Calu3 (cell line): ENCODE measurements at places on chromosomes 7 and 10. TPM values are rescaled to one million over a fixed set of nuclear protein-coding genes. Genes with fewer than 3 reads are reported as not detected.

Gene ANXA8L1
- total RNA-seq, result 0.56 and 0.57 TPM in 2 replicates

Gene TEX47
- total RNA-seq, result not detected in 2 replicates

Gene BZW2
- 185 and 194 TPM in 2 replicates for total RNA-seq

Gene ZNF727
- total RNA-seq, result not detected in 2 replicates

Gene SFTPA1
- total RNA-seq, result not detected in 2 replicates

Gene ABI1
- total RNA-seq, result 61.9 and 65.3 TPM in 2 replicates

Gene IL2RA
- not detected in 2 replicates for total RNA-seq

Gene PRPS1L1
- total RNA-seq, result not detected in 2 replicates

Gene TMEM229A
- not detected in 2 replicates for total RNA-seq

DNA sequence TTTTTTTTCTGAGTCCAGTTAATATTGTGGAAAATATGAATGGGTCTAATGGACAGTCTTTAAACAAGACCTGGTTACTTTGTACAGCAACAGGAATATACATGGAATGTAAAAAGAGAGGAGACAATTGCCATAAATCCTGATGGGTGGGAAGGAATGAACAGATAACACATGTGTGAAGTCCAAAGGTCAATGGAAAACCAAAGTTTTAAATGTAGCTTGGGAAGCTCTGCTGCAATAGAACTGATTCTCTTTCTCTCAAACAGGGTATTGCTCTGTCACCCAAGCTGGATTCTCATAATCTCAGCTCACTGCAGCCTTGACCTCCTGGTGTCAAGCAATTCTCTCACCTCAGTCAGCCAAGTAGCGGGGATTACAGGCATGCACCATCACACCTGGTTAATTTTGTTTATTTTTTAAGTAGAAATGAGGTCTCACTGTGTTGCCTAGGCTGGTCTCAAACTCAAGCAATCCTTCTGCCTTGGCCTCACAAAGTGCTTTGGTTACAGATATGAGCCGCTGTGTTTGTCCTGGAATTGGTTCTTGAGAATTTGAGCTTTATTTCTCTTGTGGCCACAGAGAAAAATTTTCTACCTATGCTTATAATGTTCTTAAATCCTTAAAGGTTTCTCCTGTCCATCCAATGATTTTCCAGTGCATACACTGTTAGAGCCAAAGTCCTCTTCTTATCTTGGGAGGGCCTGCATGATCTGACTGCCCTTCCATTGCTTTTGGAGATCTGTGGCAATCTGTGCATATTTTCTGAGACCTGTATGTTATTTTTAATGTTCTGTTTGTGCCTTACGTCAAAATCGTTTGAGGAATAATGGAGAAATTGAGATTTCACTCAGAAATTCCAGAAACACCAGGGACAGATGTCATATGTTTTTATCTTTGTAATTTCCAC is 30.7 kb upstream of the ZNF92 start:
- H3K36me3 ChIP-seq, result no peaks in the 10 kb centered on the region
- no peaks in the 10 kb centered on the region for H3K27me3 ChIP-seq
- no peaks in the 10 kb centered on the region for H3K4me1 ChIP-seq

DNA sequence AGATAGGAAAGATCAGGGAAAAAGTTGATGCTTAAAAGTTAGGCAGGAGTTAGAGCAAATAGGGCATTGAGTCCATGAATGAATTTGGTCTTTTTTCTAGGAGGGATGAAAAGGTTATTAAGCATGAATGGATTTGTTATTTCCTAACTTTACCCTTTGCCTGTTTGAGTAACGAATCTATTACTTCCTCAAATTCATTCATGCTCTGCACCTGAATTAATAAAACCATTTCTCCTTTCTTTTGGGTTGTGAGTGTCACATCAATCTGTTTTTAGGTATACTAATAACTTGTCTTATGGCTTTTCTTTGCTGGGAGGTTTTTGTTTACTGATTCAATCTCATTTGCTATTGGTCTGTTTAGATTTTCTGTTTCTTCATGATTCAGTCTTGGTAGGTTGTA is 1217.7 kb upstream of the CELF2 start:
- H3K4me3 ChIP-seq, result no peak overlapping the region
- no peaks in the 10 kb centered on the region for H3K27me3 ChIP-seq
- H3K4me1 ChIP-seq, result no peaks in the 10 kb centered on the region
- no peak overlapping the region for H3K27ac ChIP-seq
- DNase-seq, result no peak

- H3K4me3 ChIP-seq, result no peak overlapping the region
- peak; percentile 37 for DNase-seq
- H3K36me3 ChIP-seq, result peaks cover 28% of the 10 kb centered on the region
- H3K27me3 ChIP-seq, result no peaks in the 10 kb centered on the region
- no peak overlapping the region for H3K27ac ChIP-seq
Observed at GRCh38 chr7:116236020-116236630, 25.8 kb downstream of the TES start.

- no peak overlapping the region for H3K27ac ChIP-seq
- no peaks in the 10 kb centered on the region for H3K36me3 ChIP-seq
- H3K4me1 ChIP-seq, result no peaks in the 10 kb centered on the region
- no peak for DNase-seq
Observed at GRCh38 chr10:123904834-123905409, 13.3 kb upstream of the CPXM2 start.

DNA sequence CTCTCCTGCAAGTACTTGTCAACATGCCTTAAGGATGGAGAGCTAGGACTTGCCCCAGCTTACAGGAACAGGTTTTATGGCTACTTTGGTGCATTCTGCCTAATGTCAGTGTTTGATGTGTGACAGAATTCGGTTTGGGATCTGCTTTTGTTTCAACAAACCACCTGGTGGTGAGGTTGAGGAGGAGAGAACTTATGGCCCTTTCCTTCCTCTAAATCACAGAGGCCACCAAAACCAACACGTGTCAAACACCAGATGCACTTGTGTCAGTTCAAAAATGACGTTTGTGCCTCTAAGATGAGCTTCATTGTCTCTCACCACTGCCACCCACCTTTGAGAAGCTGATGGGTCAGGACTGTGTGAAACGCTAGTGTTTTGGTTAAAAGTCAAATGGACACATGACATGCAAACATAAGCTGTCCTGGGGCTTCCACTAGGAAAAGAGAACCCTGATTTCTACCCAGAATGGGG is 83.9 kb downstream of the OSBPL3 start:
- H3K27me3 ChIP-seq, result no peaks in the 10 kb centered on the region
- no peak overlapping the region for H3K27ac ChIP-seq
- peaks cover 21% of the 10 kb centered on the region for H3K36me3 ChIP-seq
- DNase-seq, result no peak

- no peaks in the 10 kb centered on the region for H3K4me1 ChIP-seq
- H3K27ac ChIP-seq, result no peak overlapping the region
- no peaks in the 10 kb centered on the region for H3K27me3 ChIP-seq
- no peaks in the 10 kb centered on the region for H3K36me3 ChIP-seq
Observed at GRCh38 chr7:46854958-46855473, 726.9 kb downstream of the TNS3 start.

GRCh38 chr7:55174856-55175255 is 156.0 kb downstream of the EGFR start:
- no peaks in the 10 kb centered on the region for H3K4me1 ChIP-seq
- peaks cover 14% of the 10 kb centered on the region for H3K36me3 ChIP-seq
- H3K27ac ChIP-seq, result no peak overlapping the region
- no peak overlapping the region for H3K4me3 ChIP-seq
- H3K27me3 ChIP-seq, result no peaks in the 10 kb centered on the region

GRCh38 chr7:81925530-81925929 is 155.7 kb upstream of the HGF start:
- H3K4me1 ChIP-seq, result no peaks in the 10 kb centered on the region
- H3K27ac ChIP-seq, result no peak overlapping the region
- no peak for DNase-seq
- no peaks in the 10 kb centered on the region for H3K27me3 ChIP-seq
- no peaks in the 10 kb centered on the region for H3K36me3 ChIP-seq

GRCh38 chr7:44065431-44066110 is at the start of gene PGAM2:
PGAM2 (minus strand) TSS chr7:44065567; CDS start chr7:44065529, 38 bp downstream.
- no peaks in the 10 kb centered on the region for H3K27me3 ChIP-seq
- peaks cover 23% of the 10 kb centered on the region for H3K4me1 ChIP-seq
- H3K27ac ChIP-seq, result peak within 1 kb of the TSS; percentile 55
- no peak for DNase-seq
- H3K36me3 ChIP-seq, result peaks cover 68% of the 10 kb centered on the region

GRCh38 chr7:101534015-101534803 is 94.9 kb downstream of the MYL10 start:
- H3K27ac ChIP-seq, result no peak overlapping the region
- H3K36me3 ChIP-seq, result no peaks in the 10 kb centered on the region
- H3K4me1 ChIP-seq, result no peaks in the 10 kb centered on the region
- no peak overlapping the region for H3K4me3 ChIP-seq
- no peak for DNase-seq
- peaks cover 58% of the 10 kb centered on the region for H3K27me3 ChIP-seq

- H3K27me3 ChIP-seq, result peaks cover 92% of the 10 kb centered on the region
- H3K27ac ChIP-seq, result no peak overlapping the region
- no peaks in the 10 kb centered on the region for H3K4me1 ChIP-seq
- DNase-seq, result no peak
- H3K4me3 ChIP-seq, result no peak overlapping the region
Observed at GRCh38 chr10:12825260-12825849, 176.2 kb downstream of the CCDC3 start.

DNA sequence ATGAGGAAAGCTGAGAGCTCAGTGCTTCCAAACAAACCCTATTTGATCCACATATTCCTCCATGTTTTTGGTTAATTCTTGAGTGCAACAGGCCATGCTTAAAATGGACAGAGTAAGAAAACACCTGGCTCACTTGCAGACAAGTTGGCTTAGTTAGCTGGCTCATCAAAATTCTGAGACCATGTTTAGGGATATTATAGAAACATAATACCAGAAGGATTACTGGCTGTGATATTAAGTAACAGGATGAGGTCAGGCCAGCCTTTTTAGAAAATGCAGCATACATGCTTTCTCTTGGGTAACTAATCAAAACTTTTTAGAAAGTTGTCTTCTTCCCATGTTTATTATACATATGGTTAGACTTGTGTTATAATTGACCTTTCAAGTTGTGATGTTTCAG is 867.2 kb upstream of the LRRTM3 start:
- H3K27ac ChIP-seq, result no peak overlapping the region
- no peak for DNase-seq
- no peaks in the 10 kb centered on the region for H3K4me1 ChIP-seq

GRCh38 chr7:85038466-85038865 is 148.4 kb downstream of the SEMA3D start:
- no peaks in the 10 kb centered on the region for H3K36me3 ChIP-seq
- no peak overlapping the region for H3K27ac ChIP-seq
- H3K27me3 ChIP-seq, result no peaks in the 10 kb centered on the region
- no peak overlapping the region for H3K4me3 ChIP-seq

GRCh38 chr7:155774947-155775346 is 37.3 kb downstream of the SHH start:
- no peak overlapping the region for H3K27ac ChIP-seq
- no peak for DNase-seq
- H3K4me1 ChIP-seq, result no peaks in the 10 kb centered on the region
- no peak overlapping the region for H3K4me3 ChIP-seq
- H3K27me3 ChIP-seq, result no peaks in the 10 kb centered on the region

DNA sequence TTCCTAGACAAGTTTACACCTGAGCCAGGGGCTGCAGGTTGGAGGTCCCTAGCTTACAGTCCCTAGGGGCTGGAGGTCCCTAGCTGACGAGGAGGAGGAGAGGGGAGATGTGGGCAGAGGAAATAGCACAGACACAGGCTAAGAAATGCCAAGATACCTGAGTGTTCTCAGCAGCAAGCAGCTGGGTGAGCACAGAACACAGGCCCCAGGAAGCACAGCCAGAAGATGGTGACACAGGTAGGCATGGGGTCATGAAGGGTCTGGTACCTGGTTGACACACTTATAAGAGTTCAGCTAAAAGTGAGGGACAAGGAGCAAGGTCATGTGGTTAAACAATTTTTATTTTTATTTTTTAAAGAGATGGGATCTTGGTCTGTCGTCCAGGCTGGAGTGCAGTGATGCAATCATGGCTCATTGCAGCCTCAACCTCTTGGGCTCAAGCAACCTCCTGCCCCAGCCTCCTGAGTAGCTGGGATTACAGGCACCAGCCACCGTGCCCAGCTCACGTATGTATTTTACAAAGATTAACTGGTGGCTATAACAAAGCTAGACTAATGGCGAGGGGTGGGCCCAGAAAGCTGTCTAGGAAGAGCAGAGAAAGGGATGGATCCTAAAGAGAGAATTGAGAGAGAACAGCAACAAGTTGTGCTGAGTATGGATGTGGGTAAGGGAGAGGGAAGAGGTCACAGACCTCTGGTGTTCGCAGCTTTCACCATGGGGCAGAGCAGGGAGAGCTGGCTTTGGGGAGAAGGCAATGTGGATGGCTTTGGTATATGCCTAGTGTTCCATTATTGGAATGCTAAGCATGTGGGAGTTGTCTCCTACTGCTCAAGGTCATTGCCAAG is 140.3 kb upstream of the KLF14 start:
- H3K27ac ChIP-seq, result peak overlapping the region; percentile 45
- no peaks in the 10 kb centered on the region for H3K27me3 ChIP-seq
- peaks cover 55% of the 10 kb centered on the region for H3K4me1 ChIP-seq
- no peak for DNase-seq
- peaks cover 94% of the 10 kb centered on the region for H3K36me3 ChIP-seq

DNA sequence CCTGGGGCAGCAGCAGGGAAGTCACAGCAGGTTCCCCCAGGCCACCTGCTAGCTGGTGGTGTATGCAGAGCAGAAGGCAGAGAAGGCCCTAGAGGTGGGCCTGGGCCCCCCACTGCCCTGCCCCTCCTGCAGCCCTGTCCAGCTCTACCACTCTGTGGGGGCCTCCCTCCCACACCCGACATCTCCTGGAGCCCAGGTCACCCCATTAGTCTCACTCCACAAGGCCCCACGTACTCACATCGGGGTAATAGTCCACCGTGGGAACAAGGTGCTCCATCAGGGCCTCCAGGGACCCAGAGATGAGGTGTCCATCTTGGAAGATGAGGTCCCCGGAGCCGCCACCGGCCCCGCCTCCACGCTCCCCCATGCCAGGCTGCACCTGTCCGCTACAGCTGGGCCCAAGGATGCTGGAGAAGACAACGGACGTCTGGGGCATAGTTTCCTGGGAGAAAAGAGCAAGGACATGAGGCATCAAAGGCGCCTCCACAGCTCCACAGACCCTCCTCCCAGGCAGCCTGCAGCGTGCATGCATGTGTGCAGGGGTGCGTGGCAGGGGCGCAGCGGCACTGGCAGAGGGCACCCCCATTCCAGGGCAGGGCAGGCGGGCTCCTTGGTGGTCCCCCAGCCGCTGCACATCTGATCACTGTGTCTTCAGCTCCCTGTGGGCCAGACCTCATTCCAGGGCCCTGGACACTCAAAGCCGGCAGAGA is 61.0 kb downstream of the RASGEF1A start:
- H3K4me1 ChIP-seq, result no peaks in the 10 kb centered on the region
- no peak overlapping the region for H3K27ac ChIP-seq
- no peaks in the 10 kb centered on the region for H3K27me3 ChIP-seq
- DNase-seq, result no peak
- no peak overlapping the region for H3K4me3 ChIP-seq

GRCh38 chr7:90592033-90592432 is 4.1 kb upstream of the CDK14 start:
- H3K4me1 ChIP-seq, result peaks cover 27% of the 10 kb centered on the region
- no peak overlapping the region for H3K27ac ChIP-seq
- H3K4me3 ChIP-seq, result no peak overlapping the region
- no peaks in the 10 kb centered on the region for H3K27me3 ChIP-seq
- peaks cover 23% of the 10 kb centered on the region for H3K36me3 ChIP-seq
